ENCODE measurements at places on chromosomes 6 and 20.

DNA sequence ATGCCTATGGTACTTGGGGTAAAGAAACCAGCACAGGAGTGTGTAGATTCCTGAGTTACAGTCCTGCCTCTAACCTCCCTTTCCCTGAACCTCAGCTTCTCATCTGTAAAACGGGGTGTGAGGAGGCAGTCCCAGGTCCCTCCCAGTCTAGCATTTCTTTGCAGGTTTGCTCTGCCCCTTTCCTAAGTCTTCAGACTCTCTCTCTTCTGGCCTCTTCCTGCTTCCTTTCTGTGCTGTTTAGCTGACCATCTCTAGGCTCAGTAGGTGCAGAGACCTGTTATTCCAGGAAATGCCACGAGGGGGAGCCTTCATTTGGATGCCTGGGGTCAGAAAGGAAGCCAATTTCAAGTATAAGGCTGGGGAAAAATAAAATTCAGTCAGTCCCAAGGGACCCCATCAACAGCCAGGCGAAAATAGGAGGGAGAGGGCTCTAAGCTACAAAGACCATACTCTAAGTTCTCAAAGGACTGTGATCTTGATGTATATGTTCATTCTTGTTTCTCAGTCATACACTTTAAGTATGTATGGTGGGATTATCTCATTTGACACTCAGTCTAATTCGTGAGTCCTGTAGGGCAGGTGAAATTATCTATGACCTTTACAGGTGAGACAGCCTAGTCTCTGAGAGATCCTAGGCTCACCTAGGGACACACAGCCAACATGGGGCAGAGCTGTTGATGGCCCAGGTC lies 89.1 kb downstream of the NCR2 start:
- peak; percentile 89 for DNase-seq

GRCh38 chr6:20265842-20266241 lies 53.6 kb upstream of the MBOAT1 start:
- DNase-seq: no peak

- peak; percentile 82 for DNase-seq
Observed at GRCh38 chr20:49713753-49714712, at the start of gene B4GALT5. Gene B4GALT5, minus strand, starts transcription at chr20:49713878. Its CDS starts 188 bp downstream, at chr20:49713690.

DNA sequence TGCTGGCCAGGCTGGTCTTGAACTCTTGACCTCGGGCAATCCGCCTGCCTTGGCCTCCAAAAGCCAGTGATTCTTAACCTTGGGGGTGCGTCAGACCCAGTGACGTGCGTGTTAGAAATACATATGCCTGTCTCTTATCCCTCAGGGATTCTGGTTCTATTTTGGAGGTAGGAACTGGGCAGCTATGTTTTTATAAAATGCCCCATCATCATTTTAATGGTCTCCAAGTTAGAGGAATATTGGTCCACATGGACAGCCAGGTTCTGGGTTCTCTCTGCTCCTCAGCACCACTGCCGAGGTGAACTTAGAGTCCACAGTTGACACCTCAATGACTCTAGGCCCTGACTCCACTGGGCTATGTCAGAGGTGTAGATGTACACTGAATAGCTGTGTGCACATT lies 352.7 kb downstream of the SMOC2 start:
- DNase-seq: no peak

GRCh38 chr6:113856625-113857555 lies at the start of gene MARCKS:
Gene MARCKS, plus strand, starts transcription at chr6:113857345. Its CDS starts 401 bp downstream, at chr6:113857746.
- DNase-seq: peak; percentile 96

DNA sequence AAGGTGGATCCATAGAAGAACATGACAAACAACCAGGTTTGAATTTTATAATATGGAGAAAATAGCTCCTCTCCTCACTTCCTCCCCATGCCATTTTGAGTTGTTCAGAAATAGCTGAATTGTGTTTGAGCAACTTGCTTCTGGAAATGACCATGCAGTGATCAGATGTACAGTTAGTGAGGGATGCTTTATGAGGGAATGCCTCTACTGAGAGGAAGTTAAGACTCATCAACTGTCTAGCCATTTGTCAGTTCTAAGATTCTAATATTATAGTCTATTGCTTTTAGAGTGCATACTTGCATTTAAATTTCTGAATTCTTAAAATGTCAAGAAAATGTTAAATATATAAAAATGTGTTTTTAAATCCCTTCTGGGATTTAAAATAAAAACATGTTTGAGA lies 3.8 kb downstream of the LAMA2 start:
- peak; percentile 33 for DNase-seq

DNA sequence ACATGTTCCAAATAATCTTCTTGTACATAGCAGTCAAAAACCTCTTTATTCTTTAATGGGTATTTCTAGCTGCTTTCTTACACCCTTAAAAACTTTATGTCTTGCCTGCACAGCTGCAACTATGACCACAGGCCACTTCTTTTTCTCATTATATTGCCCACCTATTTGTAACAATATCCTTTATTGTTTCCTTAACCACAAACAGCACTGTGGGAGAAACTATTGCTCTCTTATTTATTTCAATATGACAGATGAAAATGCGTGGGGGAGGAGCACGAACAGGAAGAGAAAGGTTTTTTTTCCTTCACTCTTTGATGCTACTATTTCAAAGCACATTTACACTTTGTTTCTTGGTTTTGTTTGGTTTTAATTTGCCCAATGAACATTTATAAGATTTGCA lies 253.5 kb downstream of the GJA1 start:
- no peak for DNase-seq

GRCh38 chr20:17043323-17043722 lies 183.5 kb upstream of the PCSK2 start:
- DNase-seq: no peak

- no peak for DNase-seq
Observed at GRCh38 chr20:47314647-47315338, 41.7 kb downstream of the ZMYND8 start.

DNA sequence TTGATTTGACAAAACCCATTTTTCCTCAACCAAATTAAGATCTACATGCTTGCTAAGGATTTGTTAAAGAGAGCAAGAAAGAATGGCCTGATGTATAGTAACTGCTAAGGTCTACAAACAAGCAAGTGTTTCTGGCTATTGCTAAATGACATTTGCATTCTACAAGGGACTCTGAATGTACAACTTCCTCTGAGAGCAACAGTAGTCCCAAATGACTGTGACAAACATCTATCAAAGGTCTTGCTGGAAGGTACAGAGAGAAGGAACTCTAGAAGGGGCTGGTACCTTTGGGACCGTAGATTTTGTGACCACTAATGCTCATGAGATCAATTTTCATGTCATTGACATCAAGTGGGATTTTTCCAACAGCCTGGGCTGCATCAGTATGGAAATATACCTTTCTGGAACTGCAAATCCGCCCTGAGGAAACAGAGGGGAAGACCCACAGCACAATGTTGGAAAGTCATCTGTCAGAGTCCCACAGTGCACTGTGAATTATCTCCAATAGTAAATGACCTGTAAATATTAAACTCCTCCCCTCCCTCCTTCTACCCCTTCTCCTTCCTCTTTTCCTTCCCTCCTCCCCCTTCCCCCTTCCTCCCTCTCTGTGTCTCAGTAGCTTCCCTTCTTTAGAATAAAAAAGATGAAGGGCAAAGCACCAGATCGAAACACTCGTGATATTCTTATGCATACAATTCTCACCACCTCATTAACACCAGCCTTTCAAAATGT lies 15.9 kb upstream of the CPNE1 start:
- DNase-seq: no peak

GRCh38 chr6:97842521-97842920 lies 559.5 kb upstream of the MMS22L start:
- no peak for DNase-seq

DNA sequence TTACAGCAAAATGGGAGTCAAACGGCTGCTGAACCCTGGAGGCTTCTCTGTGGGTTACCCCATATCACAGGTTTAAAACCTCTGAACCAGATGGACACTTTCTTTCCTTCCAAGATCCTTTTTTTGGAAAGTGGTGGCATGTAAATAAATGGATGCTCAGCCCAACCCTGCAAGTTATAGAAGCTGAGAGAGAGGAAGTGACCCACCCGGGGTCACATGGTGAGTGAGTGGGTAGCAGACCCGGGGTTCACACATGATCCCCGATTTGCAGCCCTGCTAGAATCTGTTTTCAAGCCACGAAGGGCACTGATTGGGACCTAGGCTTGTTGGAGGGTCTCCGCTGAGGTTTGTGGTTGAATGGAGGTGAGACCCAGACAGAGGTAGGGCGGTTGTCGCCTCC lies 32.0 kb downstream of the SIRPA start:
- no peak for DNase-seq

DNA sequence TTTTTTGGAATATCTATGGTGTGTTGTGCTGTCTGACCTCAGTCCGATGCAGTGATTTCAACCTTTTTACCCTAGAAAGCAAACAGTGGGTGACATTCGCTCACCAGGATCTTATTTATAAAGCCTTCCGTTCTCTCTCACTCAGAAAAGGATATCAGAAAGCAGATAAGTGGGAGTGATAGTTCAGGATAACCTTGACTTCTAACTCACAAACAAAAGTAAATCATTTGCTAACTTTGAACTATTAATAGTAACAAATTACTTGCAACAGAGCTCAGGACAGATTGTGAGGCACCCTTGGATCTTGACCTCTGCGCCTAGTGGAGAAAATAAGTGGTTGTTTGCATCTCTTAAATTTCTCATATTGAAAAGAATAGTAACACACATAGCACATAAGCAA lies 637.1 kb upstream of the CITED2 start:
- no peak for DNase-seq

- no peak for DNase-seq
Observed at GRCh38 chr20:57439432-57439831, 48.2 kb downstream of the RBM38 start.

- no peak for DNase-seq
Observed at GRCh38 chr20:22700367-22700766, 116.0 kb upstream of the FOXA2 start.

DNA sequence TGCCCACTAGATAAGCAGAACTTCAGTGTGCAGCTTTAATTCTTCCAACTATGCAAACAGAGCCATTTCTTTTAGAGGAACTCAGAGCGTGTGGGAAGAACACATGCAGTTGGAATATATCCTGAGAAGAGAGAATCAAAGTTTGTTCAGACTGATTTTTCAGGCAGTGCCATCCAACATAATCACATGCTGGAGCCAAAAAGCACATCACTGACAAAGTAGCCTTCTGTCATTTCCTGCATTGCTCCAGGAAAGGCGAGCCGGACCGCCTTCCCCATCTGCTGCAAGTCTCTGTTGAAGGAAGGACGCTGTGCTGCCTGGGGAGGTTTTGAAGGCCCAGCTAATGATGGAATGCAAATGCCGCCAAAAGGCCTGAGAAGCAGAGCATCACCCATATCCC lies 98.4 kb downstream of the DOK5 start:
- DNase-seq: no peak

- peak; percentile 39 for DNase-seq
Observed at GRCh38 chr20:54491506-54491905, 16.1 kb downstream of the DOK5 start.

DNA sequence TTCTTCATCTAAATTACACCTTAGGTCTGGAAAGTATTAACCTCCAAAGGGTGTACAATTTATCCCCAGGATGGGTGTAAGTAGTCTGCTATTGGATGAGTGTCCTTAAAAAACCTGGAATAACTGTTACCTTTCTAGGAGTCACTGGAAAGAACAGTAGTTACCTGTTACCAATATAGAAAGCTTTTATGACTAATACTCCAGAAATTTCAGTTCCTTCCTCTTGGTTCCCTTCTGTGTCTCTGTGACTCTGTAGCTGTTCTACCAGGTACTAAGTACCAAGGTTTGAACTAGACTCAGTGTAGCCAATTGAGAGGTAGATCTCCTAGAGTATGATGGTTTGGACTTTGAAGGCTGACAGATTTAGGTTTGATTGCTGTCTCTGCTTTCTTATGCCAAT lies 47.0 kb upstream of the TBX18 start:
- DNase-seq: no peak

GRCh38 chr6:33693186-33694105 lies 18.1 kb downstream of the UQCC2 start:
- peak; percentile 60 for DNase-seq

- no peak for DNase-seq
Observed at GRCh38 chr20:58619864-58620431, 31.1 kb upstream of the STX16 start.

DNA sequence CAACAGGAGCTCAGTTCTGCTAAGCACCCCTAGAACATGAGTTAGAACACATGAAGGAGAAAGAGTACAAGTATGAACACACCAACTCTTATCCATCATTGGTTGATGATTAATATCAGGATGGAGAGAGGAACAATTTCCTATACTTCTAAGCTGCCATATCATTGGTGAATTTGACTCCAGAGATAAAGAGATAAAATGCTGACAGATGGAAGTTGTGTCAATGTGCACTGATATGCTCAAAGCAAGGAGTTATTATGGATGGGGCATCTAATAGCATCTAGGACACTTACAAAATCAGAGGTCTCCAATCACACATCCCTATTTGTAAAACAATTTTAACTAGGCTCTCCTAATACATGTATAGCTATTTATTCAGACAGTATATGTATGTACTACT lies 145.4 kb downstream of the BFSP1 start:
- DNase-seq: no peak

GRCh38 chr6:6616656-6617055 lies 28.1 kb downstream of the LY86 start:
- DNase-seq: no peak

GRCh38 chr6:137702791-137703424 lies 164.2 kb upstream of the TNFAIP3 start:
- DNase-seq: no peak

GRCh38 chr6:43849844-43850243 lies 79.8 kb downstream of the VEGFA start:
- no peak for DNase-seq

DNA sequence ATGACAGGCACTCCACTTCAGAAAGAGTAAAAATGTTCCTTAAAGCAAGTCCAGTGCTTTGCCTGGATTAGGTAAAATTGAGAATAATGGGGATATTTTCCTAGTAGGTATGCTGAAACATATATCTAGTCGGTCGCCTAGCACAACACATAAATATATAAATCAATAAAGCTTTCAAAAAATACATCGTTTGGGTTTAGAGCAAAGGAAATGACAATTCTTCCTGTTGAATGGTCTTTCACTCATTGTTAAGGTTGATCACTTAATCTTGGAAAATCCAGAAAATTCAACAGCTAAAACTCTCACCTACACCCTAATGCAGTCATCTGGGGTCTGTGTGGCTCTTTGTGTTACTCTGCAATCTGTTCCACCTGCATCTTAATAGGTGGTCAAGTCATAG lies 13.9 kb downstream of the HAO1 start:
- DNase-seq: no peak

DNA sequence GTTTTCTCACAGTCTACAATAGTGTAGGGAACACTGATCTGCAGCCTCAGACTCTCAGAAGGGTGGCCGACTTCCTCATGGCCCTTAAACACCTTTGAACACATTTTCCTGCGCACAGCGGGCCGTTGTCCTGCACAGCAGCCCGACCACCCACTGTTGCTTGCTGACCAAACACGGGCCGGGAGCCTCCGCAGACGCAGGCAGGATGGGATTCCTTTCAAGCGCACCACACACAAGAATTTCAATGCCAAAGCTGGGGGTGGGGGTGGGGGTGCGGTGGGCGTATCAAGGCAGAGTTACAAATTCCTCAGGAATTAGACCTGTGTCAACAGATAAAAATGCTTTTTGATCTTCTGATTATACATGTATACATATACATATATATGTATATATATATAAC lies 74.5 kb downstream of the HUS1B start:
- no peak for DNase-seq

All from muscle of back (tissue), 13 donors.